ENCODE measurements at places on chromosomes 13 and 19.

- DNase-seq, result peak; percentile 26
Measured at GRCh38 chr13:97295283-97296182, 73.4 kb downstream of the MBNL2 start.

DNA sequence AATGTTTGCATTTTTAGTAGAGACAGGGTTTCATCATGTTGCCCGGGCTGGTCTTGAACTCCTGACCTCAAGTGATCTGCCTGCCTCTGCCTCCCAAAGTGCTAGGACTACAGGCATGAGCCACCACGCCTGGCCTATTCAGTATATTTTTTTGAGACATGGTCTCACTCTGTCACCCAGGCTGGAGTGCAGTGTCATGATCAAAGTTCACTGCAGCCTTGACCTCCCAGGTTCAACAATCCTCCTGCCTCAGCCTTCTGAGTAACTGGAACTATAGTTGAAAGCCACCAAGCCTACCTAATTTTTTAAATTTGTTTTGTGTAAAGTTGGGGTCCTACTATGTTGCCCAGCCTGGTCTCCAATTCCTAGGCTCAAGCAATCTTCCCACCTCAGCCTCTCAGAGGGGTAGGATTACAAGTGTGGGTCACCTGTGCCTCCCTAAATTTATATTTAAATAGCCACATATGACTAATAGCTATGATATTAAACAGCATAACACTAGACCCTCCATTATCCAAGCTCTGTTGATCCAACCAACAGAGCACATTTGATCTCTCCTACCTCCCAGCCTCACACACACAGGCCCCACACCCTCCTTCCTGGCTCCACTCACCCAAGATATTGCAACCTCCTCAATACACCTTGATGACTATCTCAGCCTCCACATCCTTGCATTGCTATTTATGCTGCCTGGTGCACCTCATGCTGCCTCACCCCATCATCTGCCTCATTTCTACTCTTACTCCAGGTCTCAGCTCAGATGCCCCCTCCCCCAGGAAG lies 2.1 kb upstream of the CEACAM19 start:
- DNase-seq, result no peak

- DNase-seq, result no peak
Measured at GRCh38 chr13:37627428-37627827, 28.9 kb upstream of the POSTN start.

DNA sequence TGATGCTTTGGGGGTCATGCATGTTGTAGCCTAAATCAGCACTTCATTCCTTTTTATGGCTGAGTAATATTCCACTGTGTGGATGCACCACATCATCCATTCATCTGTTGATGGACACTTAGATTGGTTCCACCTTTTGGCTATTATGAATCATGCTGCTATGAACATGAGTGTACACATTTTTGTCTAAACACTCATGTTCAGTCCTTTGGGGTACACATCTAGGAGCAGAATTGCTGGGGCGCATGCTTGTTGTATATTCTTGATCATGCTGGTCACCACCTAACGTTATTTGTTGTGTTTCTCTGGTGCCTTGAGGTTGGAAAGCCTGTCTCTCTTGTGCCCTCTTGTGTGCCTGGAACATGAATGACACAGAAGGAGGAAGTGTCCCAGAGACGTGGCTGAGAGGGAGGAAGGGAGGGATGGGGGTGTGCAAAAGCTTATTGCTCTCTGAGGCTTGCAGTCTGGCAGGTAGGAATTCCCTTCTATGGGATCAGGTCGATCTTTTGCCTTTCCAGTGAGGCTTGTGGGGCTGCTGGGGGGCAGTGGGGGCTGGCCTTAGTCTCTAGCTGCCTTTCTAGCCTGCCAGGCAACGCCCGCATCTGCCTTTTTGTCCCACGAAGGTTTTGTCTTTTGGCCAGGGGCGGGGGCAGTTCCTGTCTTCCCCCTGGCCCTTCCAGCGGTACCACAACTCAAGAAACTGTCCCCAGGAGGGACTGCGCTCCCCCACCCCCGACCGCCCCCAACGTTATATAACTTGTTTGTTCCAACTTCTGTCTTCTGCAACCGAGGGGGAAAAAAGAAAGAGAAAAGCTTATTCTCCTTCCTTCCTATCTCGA lies 7.6 kb downstream of the KLHL26 start:
- no peak for DNase-seq

DNA sequence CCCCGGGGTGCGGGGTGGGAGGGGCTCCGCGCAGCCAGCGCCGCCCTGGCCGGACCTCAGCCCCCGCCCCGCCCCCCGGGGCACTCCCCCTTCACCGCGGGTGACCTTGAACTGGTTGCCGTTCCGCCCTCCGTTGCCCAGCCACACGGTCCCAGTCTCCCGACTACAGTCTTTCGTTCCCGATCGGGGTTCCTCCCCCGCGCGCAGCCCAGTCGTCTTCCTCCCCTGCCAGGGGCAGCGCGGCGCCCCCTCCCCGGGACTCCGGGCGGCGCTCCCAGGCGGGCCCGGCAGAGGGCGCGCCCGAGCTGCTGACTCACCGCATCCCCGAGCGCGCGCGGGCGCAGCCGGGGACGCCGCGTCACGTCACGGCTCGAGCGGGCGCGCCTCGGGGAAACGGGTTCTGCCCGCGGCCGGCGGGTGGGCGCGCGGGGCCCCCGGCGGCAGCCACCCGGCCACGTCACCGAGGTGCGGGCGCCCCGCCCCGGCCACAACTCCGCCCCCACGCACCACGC lies 459 bp downstream of the MIDN start:
- no peak for DNase-seq

- no peak for DNase-seq
Measured at GRCh38 chr19:14385492-14385891, 4.2 kb downstream of the ADGRE5 start.
